ENCODE measurements at places on chromosomes 3 and 15. TPM values are rescaled to one million over a fixed set of nuclear protein-coding genes. Genes with fewer than 3 reads are reported as not detected.

The OSTN gene
- total RNA-seq = not detected

The P2RY1 gene
- total RNA-seq = 0.49 TPM

The SRPRB gene
- 58.1 TPM for total RNA-seq

The TF gene
- total RNA-seq = 1.2 TPM

The SAMMSON gene
- total RNA-seq = not detected

The TGM4 gene
- total RNA-seq = 0.23 TPM

The LRCH3 gene
- 17.3 TPM for total RNA-seq

The AQP9 gene
- total RNA-seq = 0.05 TPM

The CACNA1D gene
- 0.55 TPM for total RNA-seq

The GOLGA8H gene
- total RNA-seq = 2.4 TPM

The SAMD7 gene
- total RNA-seq = not detected

The SNAPC5 gene
- 44.0 TPM for total RNA-seq

The CNTN4 gene
- not detected for total RNA-seq

The FETUB gene
- total RNA-seq = 0.08 TPM

The SPINT1 gene
- 0.73 TPM for total RNA-seq

The SPTSSB gene
- total RNA-seq = not detected

The ITGA11 gene
- 4.3 TPM for total RNA-seq

The TRAK1 gene
- total RNA-seq = 16.6 TPM

The DISP2 gene
- total RNA-seq = 1.1 TPM

The KIF15 gene
- total RNA-seq = 7.4 TPM

The NANOGP8 gene
- total RNA-seq = not detected

The DNAH12 gene
- total RNA-seq = 0.09 TPM

The KBTBD13 gene
- total RNA-seq = not detected

The CYP8B1 gene
- total RNA-seq = not detected

The LMLN gene
- total RNA-seq = 2.3 TPM

The GOLGA8J gene
- 0.09 TPM for total RNA-seq

The HDC gene
- not detected for total RNA-seq

Measured in A549 treated with AZD2906 at 1 μM for 4 hours (cell line).